Cortex of kidney (tissue), 1 donor: ENCODE measurements at places on chromosomes 1 and 21.

- no peak for DNase-seq
These were observed 137.4 kb upstream of the L1TD1 start for GRCh38 chr1:62057230-62057629.

GRCh38 chr1:44611419-44611818 lies 62.9 kb downstream of the TMEM53 start:
- DNase-seq: no peak

DNA sequence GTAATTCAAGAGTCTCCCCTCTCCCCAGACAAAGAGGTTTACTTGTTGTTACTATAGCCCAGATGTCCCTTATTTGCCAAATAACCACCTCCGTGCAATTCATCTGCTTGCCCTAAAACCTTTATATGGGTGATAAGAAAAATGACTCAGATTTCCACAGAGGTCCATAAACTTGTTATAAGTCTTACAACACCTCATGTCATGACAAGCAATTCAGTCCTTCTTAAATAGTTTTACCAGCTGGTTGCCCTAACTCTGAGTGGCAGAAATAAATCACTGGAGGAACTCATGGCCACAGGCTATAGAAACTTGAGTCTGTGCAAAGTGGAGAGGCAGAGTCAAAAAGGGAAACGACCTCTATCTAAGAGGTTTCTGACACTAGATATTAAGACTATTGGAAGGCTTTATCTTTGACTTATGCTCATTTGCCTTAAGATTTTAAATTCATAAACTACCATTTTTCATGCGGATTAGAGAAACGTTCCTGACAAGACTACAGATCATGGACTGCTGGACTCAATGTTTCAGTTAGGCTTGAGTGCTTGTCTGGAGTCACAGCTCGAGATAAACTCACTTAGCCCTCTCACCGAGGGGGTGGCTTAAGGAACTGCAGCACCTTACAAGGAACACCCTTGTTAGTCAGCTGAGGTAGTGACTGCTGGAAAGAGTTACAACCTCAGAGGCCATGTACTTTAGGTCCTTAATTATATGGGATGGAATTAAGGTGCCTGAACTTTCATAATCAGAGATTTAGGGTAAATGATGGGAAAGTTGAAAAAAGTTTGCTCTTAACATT lies 662.5 kb upstream of the USP24 start:
- DNase-seq: no peak

GRCh38 chr1:81410941-81411340 lies 389.8 kb upstream of the ADGRL2 start:
- no peak for DNase-seq

DNA sequence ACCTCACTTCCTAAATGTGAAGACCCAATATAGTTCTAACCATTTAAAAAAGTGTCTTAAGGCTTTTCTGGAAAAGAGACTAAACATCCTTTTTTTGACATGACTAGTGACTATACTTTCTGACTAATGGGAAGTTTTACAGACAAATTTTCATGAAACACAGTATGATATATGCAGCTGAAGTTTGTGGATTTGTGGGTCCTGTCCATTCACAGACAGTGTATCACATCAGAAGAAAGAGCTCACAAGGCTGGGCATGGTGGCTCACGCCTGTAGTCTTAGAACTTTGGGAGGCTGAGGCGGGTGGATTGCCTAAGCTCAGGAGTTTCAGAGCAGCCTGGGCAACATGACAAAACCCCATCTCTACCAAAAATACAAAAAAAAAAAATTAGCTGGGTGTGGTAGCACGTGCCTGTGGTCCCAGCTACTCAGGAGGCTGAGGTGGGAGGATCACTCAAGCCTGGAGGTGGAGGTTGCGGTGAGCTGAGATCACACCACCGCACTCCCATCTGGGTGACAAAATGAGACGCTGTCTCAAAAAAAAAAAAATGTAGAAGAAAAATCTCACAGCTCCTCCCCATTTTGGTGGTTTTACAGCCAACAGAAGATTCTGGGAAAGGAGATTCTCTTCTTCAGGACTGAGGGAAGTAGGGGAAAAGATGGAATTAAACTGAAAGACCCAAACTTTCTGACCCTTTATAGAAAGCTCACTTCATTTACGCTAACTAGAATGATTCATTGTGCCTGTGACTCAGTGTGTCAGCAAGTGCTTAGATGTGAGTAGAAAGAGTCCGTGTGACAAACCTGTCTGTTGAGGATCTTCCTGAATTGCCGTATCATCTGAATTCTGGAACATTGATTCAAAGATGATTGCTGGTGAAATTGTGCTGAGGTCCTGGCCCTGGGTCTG lies 15.2 kb upstream of the YRDC start:
- DNase-seq: no peak

DNA sequence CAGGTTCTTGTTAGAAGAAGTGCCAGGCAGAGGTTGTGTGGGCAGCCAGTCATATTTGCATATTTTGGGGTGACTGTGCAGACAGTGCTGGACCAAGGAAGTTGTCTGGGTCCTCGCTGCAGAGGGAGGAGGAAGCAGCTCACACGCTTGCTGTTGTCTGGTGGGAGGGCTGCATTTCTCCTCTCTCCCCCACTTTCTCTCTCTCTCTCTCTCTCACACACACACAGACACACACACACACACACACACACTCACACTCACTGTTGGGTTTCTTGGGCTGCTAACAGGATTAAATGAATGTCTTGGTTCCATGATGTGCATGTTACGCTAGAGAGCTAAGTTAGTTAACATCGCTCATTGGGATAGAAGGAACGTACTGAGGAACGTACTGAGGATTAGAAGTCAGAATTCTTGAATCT lies 72.9 kb downstream of the AGPAT3 start:
- DNase-seq: no peak
